Smooth muscle cell of the pulmonary artery (primary cell): ENCODE measurements at places on chromosomes 1 and 21. TPM values are rescaled to one million over a fixed set of nuclear protein-coding genes. Genes with fewer than 3 reads are reported as not detected.

The CCDC185 gene
- not detected in 2 replicates for total RNA-seq

The EEIG2 gene
- total RNA-seq = 18.0 and 32.5 TPM in 2 replicates

The VWA5B1 gene
- total RNA-seq = not detected in 2 replicates

The MCOLN3 gene
- total RNA-seq = 0.72 and 0.73 TPM in 2 replicates

The VASH2 gene
- 0.03 and 0.26 TPM in 2 replicates for total RNA-seq

The ESPN gene
- 0.07 TPM in 1 of 2 replicates, not detected in the other for total RNA-seq

The SSBP3 gene
- 10.5 and 10.9 TPM in 2 replicates for total RNA-seq

The CSF3R gene
- total RNA-seq = under 0.01 TPM in 1 of 2 replicates, not detected in the other

The APCS gene
- not detected in 2 replicates for total RNA-seq

The CNIH3 gene
- total RNA-seq = 4.2 and 21.2 TPM in 2 replicates

The PRR9 gene
- 0.23 TPM in 1 of 2 replicates, not detected in the other for total RNA-seq

The SLAMF6 gene
- total RNA-seq = not detected in 2 replicates

The AK4 gene
- total RNA-seq = 113 and 120 TPM in 2 replicates

The ARTN gene
- total RNA-seq = 0.07 and 0.63 TPM in 2 replicates

The MRPS21 gene
- total RNA-seq = 31.5 and 32.2 TPM in 2 replicates

The NPR1 gene
- total RNA-seq = 1.0 and 1.2 TPM in 2 replicates

The LCE3D gene
- not detected in 2 replicates for total RNA-seq

The SAMD11 gene
- total RNA-seq = 1.9 and 19.5 TPM in 2 replicates

The DDAH1 gene
- 56.8 and 64.4 TPM in 2 replicates for total RNA-seq

The SPRR5 gene
- total RNA-seq = not detected in 2 replicates

The TRIM58 gene
- 0.07 and 0.13 TPM in 2 replicates for total RNA-seq

The CALML6 gene
- 0.46 and 0.66 TPM in 2 replicates for total RNA-seq

The TDRD10 gene
- total RNA-seq = not detected in 2 replicates

The IL12RB2 gene
- not detected in 2 replicates for total RNA-seq

The LRRN2 gene
- not detected in 2 replicates for total RNA-seq

The GUCA2B gene
- total RNA-seq = not detected in 2 replicates

The LRRC38 gene
- 0.07 TPM in 1 of 2 replicates, not detected in the other for total RNA-seq

The KIF14 gene
- 1.3 and 3.5 TPM in 2 replicates for total RNA-seq

The TRAF3IP3 gene
- not detected in 2 replicates for total RNA-seq

The WDR64 gene
- not detected in 2 replicates for total RNA-seq

The LRRC41 gene
- total RNA-seq = 98.1 and 98.3 TPM in 2 replicates

The DIO1 gene
- total RNA-seq = not detected in 2 replicates

The ADORA1 gene
- 0.65 and 0.96 TPM in 2 replicates for total RNA-seq

The FAM43B gene
- total RNA-seq = 0.07 and 0.13 TPM in 2 replicates

The FMO5 gene
- total RNA-seq = 0.43 and 1.4 TPM in 2 replicates

The ZNF678 gene
- 4.2 and 4.3 TPM in 2 replicates for total RNA-seq
